Hindlimb muscle (tissue), 1 donor: ENCODE measurements at places on chromosomes 11 and 22.

GRCh38 chr22:50184902-50185374 is 775 bp upstream of the TRABD start:
- peak; percentile 26 for DNase-seq

DNA sequence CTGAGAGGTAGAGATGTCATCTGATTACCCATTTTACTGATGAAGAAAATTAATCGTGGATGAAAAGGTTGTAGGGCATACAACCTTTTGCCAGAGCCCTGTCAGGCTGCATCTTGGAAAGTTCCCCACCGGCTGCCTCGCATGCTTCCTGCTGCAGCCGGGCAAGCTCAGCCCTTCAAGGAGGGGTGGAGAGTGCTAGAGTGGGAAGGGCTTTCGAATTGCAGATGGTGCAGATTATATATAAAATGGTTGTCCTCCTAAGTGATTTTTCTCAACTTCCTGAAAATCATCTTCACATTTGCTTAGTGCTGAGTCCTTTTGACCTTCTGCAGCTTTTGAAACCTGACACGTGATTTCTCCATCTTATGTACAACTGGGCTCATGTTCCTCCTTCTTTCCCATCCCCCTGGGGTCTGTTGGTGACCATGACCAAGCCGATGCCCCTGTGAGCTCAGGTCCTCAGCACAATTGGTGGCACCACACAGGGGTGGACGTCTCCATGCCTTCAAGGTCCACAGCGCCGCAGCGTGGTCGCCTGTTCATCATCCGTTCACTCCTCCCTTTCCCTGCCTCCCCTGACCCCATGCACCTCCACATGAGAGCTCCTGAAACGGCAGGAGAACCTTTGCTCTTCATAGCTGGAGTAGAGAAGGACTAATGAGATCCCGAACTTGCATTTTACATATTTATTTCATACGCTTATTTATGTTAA is 47.6 kb upstream of the MYO18B start:
- DNase-seq: no peak

- DNase-seq: no peak
Observed at GRCh38 chr11:24383137-24383536, 113.7 kb upstream of the LUZP2 start.

DNA sequence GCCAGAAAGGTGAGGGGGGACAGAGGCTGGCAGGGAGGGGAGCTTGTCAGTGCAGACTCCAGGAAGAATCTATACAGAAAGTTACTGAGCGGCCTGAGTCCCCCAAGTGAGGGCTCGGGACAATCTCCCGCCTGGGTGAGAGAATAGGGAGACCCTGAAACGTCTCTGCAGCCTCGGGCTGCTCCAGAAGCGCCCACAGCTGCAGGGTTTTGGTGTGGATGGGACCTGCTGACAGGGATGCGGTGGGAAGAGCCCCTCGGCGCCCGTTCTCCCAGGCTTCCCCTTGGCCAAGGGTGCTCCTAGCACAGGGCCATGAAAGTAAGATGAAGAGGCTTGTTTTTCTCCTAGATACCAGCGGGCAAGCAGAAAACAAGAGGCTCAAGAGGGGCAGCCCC is 743 bp upstream of the RCE1 start:
- DNase-seq: no peak

- DNase-seq: no peak
Observed at GRCh38 chr11:76567261-76567660, 103.3 kb downstream of the LRRC32 start.

- peak; percentile 19 for DNase-seq
Observed at GRCh38 chr11:25734591-25735211, 597.2 kb upstream of the ANO3 start.

DNA sequence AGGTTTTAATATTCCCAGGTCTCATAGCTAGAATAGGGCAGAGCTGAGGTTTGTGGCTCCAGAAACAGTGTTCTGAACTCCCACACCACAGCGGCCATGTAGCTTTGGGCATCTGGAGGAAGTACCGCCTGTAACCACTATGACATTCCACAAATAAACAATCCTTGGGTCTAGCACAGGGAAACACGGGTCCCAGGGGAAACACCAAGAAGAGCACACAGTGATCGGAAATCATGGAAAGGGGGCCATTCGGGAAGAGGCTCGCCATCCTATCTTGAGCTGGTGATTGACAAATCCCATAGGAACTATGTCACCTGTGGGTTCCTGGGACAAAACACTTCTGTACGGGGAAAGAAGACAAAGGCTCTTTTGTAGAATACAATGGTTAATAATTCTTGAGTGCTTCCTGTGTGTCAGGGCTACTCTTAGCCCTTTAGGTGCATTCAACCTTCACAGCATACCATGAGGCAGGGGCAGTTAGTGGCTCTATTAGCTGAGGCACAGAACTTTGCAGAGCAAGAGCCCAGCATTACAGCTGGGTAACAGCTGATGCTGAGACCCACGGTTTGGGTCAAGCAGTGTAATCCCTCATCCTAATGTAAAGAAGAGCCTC is 514.2 kb downstream of the NTM start:
- DNase-seq: no peak

DNA sequence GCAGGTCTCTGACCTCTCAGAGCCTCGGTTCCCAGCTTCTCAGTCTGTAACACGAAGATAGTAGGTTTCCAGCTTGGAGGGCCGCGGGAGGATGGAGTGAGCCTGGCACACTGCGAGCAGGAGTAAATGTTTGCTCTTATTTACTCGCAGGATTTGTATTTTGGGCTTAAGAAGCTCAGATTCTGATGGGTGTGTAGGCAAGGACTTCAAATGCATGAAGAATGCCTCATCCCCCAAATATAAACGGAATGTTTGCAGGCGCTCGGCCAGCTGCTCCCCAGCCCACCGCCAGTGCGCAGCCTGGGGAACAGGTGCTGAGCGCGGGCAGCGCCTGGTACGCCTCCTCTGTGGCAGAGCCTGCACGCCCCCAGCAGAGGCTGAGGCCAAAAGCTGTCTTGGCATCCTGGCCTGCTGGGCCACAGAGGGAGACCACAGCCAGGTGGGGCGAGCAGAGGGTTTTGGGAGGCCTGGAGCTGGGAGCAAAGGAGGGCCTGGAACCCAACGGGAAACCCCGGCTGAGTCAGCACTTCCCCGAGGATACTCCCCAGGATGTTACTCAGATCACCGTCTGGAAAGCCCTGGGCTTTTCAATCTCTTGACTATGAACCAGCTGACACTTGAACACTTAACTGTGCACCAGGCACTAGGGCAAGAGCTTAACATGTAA is 9.4 kb downstream of the EHD1 start:
- DNase-seq: no peak

DNA sequence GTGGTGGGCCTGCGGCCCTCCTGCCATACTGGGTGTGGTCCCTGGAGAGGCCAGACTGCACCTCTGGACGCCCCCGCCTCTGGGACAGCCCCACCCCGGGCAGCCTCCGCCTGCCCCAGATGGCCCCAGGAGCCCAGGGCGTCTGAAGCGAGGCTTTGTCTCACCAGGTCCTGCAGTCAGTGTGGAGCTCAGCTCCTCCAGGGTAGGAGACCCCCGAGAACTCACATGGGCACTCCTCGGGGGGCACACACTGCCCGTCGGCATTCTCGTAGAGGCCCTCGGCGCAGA is 10.4 kb downstream of the MUC6 start:
- no peak for DNase-seq

DNA sequence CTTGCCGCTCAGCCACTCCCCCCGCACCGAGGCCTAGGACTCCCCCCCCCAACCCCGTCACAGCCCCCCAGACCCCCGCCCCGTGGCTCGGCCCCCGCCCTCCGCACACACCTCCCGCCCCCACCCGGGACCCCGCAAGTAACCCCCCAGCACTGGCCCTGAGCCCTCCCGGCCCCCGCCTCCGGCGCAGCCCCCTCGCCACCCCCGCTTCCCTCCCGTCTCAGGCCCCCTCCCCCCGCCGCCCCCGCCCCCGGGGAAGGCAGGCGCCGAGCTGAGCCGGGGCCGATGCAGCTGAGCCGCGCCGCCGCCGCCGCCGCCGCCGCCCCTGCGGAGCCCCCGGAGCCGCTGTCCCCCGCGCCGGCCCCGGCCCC is 1.5 kb downstream of the SHANK3 start:
- no peak for DNase-seq

- no peak for DNase-seq
Observed at GRCh38 chr22:38715852-38716251, 10.1 kb downstream of the GTPBP1 start.
